ENCODE measurements at places on chromosomes 6 and 20.

- DNase-seq, result no peak
Measured at GRCh38 chr6:50091641-50092040, 41.9 kb upstream of the DEFB112 start.

DNA sequence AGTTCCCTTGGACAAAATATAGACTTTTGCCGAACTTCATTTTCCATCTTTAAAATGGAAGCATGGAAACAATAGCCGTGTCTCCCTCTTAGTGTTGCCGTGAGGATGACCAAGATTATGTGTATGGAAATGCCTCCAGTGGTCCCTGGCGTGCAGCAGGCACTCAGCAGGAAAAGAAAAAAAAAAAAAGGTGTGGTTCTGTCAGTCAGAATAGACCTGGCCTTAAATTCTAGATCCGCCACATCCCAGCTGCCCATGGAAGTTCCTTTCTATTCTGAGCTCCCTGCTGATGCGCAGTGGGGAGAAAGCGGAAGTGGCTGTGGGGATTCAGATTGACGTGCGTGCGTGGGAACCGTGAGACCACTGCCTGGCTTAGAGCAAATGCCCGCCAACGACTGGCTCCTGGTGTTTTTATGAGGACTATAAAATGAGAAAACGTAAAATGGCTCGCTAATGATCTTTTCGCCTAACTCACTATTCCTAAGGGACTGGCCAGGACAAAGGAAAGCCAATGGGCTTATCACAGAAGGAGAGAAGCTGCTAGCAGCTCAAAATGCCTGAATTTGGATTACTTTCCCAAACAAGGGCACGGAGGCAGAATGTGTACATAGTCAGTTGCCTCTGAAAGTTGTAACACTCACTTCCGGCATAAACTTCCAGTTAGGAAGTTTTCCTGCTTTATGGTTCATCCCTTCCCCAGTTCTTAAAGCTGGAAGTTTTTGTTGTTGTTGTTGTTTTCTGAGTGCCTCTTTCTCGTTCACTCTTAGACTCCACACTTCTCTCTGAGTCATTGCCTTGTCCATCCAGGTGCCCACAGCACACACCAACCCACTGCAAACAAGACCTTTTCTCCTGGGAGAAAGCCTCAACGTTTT, 11.4 kb upstream of the PDE10A start:
- DNase-seq, result no peak

DNA sequence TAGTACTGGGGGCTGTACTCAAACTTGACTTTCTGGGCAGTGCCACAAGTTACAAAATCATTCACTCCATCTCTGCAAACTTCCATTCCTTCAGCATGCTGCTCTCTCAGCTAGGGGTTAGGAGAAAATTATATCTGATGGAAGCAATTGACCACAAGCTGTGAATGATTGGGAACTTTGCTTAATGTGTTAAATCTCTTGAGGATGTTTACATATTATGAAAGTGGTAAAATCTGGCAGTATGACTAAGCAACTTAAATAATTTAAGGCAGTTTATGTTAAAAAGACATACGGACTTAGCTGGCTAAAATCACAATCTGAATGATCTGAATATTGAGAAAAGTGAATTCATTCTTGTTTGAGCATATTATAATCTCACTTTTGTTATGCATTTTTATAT, 415.0 kb downstream of the PHF3 start:
- DNase-seq, result no peak

GRCh38 chr6:158021376-158021775, 39.7 kb downstream of the SYNJ2 start:
- no peak for DNase-seq

GRCh38 chr6:14921878-14922671, 323.8 kb upstream of the JARID2 start:
- no peak for DNase-seq

DNA sequence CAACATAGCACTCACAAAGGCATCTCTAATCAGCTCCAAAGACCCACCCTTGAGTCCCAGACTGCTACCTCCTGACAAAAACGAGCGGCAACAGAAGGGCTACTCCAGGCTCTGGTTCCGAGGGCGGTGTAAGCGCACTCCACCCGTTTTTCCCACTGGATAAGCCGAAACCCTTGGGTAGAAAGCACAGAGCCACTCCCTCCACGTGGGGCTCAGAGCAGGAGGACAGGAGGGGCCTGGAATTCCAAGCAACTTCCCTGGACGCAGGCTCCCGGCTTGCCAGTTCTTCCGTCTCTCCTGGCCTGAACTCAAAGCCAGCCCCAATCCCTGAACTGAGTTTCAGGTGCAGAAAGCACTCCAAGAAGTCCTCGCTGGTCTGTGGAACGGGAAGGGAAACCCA, 7.4 kb downstream of the GMEB2 start:
- no peak for DNase-seq

DNA sequence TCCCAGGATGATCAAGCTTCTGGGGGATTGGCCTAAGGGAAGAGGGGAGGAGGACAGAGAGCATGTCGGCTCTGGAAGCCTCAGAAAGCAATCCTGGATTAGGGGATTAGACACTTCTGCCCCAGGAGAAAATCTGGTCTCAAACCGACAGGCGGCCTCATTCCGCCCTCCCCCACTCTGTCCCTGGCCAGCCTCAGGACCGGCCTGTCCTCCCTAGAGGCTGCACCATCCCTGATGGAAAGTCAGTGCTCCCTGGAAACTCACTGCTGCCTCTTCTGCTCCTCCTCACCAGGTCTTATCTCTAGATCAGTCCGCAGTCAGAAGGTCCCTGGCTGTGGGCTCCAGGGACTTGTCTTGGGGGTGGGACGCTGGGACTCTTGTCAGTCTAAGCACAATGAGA, 905 bp upstream of the SLC12A5 start:
- no peak for DNase-seq

- no peak for DNase-seq
Measured at GRCh38 chr6:43927532-43928210, 157.7 kb downstream of the VEGFA start.

GRCh38 chr6:35299674-35300073, 2.1 kb downstream of the DEF6 start:
- no peak for DNase-seq

- DNase-seq, result no peak
Measured at GRCh38 chr6:19866173-19866984, 29.2 kb downstream of the ID4 start.

GRCh38 chr20:46757754-46758678, 48.6 kb downstream of the SLC2A10 start:
- no peak for DNase-seq

DNA sequence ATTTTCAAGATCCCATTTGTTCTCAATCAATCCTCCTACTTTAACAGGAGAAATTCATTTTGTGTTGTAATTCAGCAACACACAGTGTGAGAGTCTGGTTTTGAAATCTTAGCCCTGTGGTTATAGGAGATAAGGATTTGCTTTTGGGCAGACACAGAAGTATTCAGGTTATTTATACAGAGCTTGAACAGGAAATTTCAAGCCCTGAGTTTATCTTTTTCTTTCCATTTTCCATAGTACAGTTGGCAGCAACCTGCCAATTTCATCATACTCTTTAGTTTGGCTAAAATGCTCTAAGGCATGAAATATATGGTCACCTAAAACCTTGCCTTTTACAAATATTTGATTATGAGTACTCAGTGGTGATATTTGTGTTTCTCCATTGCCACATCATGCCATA, 41.4 kb downstream of the PKIB start:
- DNase-seq, result no peak

DNA sequence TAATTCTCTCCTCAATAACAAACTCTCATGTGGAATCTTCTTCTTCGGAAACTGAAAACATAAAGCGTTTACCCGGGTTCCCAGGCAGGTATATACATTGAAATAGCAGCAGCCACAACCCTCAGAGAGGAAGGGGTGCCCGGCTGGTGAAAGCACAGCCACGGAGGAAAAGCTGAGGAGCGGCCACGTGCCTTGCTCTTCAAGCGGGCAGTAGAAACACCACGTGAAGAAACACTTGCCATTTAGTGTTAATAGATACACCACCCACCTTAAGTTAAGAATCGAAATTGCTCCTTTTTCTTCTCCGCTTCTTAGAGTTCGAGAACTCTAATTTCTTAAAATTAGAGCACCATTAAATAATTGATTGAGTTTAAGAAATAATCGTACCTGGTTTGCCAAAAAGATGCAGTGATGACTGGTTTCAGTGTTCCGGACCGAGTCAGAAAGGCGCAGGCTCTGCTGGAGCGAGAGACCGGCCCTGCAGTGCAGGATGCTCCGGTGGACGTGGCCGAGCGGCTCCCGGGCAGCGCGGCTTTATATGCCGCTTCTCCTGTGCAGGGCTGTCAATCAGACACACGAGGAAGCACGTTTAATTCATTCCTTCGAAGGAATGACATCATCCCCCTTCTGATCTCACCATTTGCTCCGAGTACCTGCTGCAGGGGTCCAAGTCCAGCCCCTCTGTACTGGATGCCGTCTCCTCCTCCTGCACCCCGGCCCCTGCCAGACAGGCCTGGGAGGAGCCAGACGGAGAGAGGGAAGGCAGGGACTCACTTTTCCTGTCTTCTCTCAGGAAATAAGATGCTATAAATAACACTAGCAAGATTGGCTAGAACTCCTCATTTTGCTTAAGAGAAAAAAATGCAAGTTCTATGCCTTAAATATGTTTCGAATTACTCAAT, at the start of gene THBS2:
TSS of gene THBS2 (minus strand) at position 510 of the 902 bp plus-strand sequence. CDS start 3,062 bp downstream, outside the sequence.
- DNase-seq, result no peak

DNA sequence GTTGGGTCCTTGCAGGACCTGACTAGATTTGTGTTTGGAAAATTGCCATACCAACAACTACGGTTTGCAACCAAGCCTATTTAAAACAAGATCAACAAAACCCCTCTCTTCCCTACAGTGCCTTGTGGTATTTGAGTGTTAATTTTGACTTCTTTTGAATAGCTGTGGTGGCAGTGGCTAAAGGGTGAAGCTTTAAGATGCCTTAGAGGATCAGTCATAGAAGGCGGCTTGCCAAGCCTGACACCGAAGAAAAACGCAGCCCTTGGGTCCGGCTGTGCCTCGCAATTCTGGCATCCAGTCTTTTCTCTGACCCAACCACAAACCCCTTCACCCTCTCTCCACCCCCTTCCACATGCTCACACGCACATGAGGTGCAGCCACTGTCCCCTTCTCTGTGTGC, 32.6 kb downstream of the BMP6 start:
- no peak for DNase-seq

DNA sequence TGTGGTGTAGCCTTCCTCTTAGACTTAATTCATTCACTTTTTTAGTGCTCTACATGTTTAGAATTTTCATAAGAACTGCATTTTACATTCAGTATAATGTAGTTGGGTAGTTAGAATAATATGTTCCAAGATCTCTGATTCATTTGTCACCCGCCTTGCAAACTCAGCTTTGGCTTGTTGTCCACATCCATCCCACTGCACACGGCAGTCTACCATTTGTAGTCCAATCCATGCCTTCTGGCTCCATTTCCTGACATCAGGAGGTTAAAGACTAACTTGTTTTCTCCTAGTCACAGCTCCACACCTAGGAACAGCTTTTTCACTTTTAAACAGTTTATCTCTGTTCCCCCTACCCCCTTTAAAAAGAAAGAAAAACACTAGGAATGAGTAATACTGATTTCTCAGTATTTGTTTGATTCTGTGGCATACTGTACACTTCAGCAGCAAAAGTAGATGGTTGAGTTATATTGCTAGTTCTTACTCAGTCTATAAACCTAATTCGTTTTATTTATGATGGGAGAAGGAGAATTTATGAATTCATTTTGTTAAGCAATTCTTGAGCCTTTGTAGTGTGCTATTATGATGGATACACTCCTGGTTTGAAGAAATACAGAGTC, 180.9 kb downstream of the ARID1B start:
- DNase-seq, result no peak

DNA sequence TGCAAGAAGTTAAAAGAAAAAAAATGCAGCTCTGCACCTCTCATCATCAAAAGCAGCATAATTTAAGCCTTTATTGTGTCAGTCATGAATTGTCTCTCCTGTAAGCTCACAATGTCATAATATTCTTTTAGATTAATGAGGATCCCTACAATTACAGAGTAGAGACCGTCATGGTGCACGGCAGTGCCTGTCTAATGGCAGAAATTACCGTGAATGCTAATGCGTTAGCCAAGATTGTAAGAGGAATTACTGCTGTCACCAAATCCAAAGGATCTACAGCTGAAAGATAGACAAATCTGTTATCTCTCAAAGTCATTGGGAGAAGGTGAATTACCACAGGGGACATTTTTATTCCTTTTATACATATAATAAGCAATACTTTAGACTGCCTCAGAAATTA, 631.6 kb upstream of the NRSN1 start:
- DNase-seq, result no peak

DNA sequence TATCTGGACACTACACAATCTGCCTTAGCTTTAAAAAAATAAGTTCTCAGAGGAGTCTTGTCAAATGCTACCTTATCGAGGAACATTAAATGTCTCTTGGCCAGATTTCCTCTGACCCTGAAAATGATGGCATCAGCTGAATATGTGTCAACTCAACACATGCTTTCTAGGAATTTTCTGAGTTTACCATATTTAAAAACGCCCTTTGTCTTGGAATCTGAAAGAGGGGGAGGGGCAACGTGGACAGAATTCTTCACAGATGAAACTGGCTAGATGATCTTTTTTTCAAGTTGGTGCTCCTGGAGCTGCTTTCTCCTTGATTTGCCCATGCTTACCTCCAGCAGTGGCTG, 5.1 kb downstream of the SOX4 start:
- no peak for DNase-seq

Data from esophagus squamous epithelium (tissue), 5 donors.